DMS153 (cell line): ENCODE measurements at places on chromosomes 11 and 22.

DNA sequence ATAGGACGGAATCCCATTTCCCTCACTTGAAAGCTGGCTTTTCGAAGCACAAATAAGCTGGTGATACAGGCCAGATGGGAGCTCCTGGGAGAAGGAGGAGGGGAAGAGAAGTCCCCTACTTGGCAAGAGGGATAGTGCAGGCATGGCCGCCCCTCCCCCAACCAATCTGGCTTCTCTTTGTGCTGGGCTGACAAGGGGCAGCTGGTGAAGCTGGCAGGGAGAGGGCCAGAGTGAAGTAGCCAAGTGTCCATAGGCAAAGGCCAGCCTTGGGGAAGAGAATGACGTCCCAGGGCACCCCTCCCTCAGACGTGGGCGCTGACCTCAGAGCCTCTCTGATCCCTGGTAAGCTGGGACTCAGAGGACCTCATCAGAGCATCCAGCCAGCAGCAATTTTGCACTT, 78.7 kb upstream of the GRAMD1B start:
- DNase-seq: no peak

DNA sequence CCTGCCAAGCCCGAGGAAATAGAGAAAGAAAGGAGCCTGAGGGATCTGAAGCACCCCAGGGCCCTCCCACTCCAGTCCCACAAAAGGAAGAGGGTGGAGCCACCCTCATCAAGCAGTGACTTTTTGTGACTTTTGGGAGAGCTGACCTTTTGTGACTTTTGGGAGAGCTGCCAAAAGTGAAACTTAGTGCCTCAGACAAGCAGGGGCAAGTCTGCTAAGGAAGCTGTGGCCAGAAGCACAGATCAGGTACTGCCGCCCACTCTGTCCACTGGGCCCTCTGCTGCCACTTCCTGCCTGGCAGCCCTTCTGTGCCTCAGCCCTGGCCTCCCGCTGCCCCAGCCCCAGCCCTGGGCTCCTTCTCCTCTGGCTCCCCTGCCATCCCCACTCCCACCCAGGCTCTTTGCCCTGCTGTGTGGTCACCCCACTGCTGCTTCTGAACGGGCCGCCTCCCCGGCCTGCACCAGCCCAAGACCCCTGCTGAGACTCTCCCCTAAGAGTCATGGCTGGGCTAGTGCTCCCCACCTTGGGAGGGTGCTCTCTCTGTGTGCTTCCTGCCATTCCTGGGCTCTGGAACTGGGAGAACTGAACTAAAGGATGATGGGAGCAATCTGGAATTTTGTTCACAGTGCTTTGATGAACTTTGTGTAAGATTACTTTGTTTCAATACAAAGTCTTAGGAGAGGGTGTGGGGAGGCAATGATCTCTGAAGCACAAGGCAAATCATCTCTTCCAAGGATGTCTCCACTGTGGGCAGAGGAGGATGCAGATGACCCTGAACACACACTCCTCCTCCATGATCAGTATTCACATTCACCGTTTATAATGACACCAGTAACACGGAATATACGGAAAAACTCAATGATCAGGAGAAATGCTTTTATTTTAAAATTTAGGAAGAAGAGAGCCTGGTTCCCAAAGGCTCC, at the start of gene APOBEC3H:
APOBEC3H (plus strand) TSS at position 147 of the 923 bp plus-strand sequence. CDS start 3,035 bp downstream, outside the sequence.
- DNase-seq: no peak

- no peak for DNase-seq
These were observed 93.2 kb downstream of the CACNA1I start for GRCh38 chr22:39663751-39664150.

DNA sequence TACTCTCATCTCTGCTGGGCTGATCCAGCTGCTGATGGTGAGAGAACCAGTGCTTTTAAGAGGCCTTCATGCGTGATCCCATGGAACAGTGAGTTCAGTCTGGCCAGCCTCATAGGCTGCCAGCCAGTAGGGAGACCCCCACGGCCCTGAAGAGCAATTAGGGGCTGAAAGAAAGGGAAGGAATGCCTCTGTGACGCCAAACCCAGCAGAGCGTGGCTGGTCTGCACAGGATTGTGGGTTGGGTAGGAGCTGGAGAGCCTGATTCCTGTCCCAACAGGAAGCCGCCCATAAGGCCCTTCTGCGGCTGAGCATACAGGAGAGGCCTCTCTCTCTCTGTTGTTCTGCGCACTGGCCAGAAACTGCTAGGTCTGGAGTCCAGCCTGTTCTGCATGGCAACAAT, 181.5 kb upstream of the E2F8 start:
- DNase-seq: no peak

DNA sequence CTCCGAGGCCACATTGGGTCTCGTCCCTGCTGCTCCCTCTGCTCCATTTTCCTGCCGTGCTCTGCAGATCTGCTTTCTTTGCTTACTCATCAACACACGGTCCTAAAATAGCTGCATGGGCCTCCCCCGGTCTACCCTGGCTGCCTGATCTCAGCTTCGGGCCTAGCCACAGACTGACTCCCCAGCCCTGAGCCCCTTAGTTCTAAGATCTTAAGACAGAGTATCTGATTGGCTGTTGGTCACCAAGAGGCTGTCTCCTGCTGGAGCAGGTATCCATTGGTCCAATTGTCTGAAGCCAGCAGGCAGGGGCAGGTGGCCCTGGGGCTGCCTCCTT, 53.7 kb upstream of the NECTIN1 start:
- no peak for DNase-seq

DNA sequence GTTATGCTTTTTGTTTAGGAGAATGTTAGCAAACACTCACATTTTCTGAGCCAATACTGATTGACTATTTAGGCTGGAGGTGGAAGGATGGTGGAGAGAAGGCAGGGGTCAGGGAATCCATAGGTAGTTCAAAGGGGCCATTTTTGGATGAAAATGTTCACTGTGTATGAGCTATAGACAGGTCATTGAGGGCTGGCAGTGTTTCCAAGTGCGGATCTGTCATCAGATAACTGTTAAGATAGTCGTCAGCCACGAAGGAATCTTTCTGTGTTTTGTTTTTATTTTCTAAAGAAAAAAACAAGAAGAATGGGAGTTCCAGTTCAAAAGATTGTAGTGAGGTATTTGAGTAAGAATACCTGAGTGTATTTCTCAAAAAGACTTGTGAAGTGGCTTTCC, 3.1 kb downstream of the KCNJ5 start:
- no peak for DNase-seq

GRCh38 chr11:19110295-19110694, 6.7 kb upstream of the ZDHHC13 start:
- peak; percentile 37 for DNase-seq

GRCh38 chr11:8707541-8708191, 25.1 kb downstream of the RPL27A start:
- no peak for DNase-seq

GRCh38 chr11:64629103-64629502, 38.1 kb downstream of the SLC22A12 start:
- DNase-seq: no peak

- no peak for DNase-seq
These were observed 67.1 kb downstream of the CD82 start for GRCh38 chr11:44632466-44633123.

DNA sequence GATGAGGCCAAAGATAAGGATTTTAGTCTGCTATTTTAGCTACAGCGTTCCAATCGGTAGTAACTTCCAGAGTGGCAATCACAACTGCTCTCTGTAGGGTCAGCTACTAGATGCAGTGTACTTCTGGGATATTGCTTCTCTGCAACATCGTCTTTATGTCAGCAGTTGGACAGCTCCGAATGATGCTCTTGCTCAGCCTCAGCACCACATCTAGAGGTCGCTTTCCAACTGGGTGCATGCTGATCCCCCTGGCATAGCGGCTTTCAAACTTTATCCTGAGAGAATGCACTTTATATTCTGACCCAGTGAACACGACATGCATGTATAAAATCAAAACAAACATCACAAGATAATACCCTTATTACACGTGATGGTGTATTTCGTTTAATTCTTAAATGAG, 219.6 kb downstream of the C11orf87 start:
- DNase-seq: no peak

DNA sequence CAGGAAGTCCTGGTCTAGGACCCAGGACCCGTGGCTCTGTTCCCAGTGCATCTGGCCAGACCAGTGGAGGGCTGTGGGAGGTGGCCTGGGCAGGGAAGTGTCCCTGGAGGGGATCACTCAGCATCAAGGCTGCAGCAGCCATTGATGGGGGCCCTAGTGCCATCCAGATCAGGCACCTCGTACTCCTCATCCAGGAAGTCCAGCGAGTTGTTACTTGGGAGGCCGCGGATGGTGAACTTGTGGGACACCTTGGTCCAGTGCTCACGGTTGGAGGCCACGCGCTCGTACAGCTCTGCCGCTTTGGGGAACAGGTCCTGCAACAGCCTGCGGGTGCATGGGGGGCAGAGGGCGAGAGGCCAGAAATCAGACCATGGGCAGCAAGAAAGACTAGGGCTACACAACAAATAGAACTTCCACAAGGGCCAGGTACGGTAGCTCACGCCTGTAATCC, 96.9 kb downstream of the PDE2A start:
- DNase-seq: no peak

GRCh38 chr11:57571606-57572005, 4.1 kb upstream of the UBE2L6 start:
- no peak for DNase-seq
